Skeletal muscle cell (primary cell): ENCODE measurements at places on chromosomes 7 and 10.

DNA sequence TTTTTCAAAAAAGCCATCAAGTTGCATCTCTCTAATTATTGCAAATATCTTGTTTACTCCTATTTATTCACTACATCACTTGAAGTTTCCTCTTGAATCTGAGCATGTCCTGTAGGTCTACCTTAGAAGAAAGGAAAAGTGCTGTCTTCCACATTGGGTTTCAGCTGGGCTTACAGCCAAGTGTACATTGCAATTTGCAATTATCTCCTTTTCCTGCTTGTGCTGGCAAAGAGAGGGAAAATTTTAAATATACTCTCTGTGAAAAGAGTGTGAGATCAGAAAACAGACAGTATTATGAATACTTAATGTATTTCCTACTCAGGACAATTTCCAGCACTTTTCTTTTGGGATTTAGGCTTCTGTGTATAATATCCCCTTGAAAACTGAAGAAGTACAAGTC, 839.7 kb downstream of the CNTNAP2 start:
- no peak for DNase-seq

DNA sequence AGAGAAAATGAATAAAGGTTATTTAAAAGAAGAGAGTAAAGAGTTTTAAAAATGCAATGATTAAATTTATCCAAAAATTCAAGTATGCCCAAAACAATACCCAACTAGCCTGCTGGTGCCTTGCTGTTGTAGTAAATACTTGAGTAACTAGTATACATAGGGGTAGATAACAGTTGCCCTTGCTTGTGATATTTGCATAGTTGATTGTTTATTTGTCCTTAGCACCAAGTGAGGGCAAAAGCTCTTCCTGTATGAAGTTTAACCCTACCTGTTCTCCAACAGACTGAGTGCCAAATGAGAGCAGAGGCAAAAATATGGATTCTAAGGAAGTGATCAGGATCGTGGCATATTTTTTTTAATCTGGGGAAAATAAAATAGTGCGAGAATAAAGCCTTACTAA, 85.0 kb downstream of the PTN start:
- no peak for DNase-seq

- no peak for DNase-seq
These were observed 141.4 kb upstream of the FOXP2 start for GRCh38 chr7:114273218-114273617.

GRCh38 chr10:59133841-59134593, 42.4 kb upstream of the PHYHIPL start:
- DNase-seq, result no peak

GRCh38 chr10:70786799-70787415, 1.7 kb upstream of the TBATA start:
- DNase-seq, result peak; percentile 31

DNA sequence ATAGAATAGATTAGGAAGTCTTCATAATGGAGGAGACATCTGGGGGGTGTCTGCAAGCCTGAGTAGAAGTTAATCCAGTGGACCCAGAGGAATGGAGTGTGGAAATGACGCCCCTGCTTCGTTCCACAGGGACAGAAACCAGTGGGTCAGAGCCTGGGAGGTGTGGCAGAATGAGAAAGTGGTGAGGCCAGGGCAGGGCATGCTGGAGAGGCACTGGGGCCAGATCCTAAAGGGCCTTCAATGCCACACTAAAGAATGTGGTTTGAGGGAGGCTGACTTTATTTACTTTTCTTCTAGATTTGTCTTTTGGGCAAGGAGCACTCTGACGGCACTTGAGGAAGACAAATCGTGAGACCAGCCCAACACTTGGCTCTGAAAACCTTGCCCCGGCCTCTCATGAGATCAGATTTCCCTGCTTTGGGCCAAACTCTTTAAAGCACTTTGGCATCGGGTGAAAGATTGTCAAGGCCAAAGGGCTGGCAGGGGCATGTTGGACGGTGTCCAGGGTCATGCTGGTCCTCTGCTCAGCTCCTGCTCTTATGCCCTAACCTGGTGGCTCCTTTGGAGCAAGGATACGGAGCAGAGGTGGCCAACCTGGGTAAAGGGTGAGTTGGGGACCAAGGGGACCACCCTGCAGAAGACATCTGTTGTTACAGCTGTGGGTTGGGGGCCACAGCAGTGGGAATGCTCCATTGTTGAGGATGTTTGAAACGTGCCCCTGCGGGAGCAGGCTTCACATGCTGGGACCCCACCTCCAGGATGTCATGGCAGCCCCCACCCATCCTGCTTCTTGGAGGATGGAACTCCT, 157.0 kb upstream of the ZMIZ1 start:
- no peak for DNase-seq
